ENCODE measurements at places on chromosomes 7 and 10. TPM values are rescaled to one million over a fixed set of nuclear protein-coding genes. Genes with fewer than 3 reads are reported as not detected.

GRCh38 chr7:136086712-136087111 is 109.6 kb upstream of the MTPN start:
- DNase-seq: peak; percentile 56

The TAS2R39 gene
- total RNA-seq: not detected

The RHOBTB1 gene
- total RNA-seq: 1.9 TPM

DNA sequence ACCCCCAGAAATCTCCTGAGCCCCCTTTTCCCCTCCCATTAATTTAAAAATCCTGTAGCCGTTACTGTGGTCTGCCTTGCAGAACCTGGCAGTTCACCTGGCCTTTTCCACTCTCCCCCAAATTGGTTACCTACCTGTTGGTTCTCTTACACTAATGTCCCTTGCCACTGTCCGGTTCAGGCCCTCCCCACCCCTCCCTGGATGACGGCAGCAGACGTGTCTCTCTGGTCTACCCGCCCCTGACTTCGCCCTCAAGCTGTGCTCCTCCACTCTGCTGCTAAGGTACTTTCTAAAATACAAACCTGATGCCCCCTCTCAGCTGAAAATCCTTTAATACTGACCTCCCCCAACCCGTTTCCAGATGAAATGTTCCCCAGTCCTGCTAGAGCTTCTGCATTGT is 15.6 kb upstream of the SH3PXD2A start:
- DNase-seq: no peak

DNA sequence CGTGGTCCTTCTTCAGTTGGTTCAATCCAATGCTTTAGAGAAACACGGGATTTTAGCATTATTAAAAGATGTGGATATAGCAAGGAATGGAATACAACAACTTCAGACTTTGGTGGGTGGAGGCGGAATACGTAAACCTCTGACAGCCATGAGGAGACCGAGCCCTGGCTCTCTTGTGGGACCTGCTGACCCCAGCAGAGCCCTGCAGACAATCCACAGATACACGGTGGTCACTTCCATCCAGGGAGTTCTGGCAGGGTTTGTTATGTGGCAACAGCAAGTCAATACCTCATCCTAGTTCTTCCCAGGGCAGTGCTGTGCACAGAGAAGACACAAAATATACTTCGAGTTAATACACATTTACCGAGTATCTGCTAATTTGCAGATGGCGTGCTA is 118.5 kb upstream of the DIP2C start:
- no peak for DNase-seq

The ARHGAP22 gene
- 0.40 TPM for total RNA-seq

The MYL10 gene
- not detected for total RNA-seq

The FGL2 gene
- total RNA-seq: 38.4 TPM

The HTR5A gene
- total RNA-seq: not detected

GRCh38 chr10:96973809-96974747 is 142.0 kb downstream of the LCOR start:
- DNase-seq: no peak

The CDHR3 gene
- total RNA-seq: 9.2 TPM

DNA sequence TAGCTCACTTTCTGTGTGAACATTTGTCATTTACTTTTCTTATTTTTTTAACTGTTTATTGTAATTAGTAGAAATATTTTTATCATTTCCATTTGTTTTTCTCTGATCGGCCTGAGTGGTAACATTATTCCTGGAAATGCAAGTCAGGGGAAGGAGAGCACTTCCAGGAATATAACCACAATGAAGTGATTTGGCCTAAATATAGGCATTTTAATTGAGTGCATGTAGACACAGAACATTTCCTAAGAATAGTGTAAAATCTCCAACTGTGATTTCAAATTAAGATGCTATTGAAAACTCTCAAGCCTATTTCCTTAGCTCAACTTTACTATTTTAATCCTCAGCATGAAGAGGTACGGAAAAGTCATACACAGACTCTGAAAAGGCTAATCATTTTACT is 86.5 kb upstream of the SKAP2 start:
- DNase-seq: no peak

DNA sequence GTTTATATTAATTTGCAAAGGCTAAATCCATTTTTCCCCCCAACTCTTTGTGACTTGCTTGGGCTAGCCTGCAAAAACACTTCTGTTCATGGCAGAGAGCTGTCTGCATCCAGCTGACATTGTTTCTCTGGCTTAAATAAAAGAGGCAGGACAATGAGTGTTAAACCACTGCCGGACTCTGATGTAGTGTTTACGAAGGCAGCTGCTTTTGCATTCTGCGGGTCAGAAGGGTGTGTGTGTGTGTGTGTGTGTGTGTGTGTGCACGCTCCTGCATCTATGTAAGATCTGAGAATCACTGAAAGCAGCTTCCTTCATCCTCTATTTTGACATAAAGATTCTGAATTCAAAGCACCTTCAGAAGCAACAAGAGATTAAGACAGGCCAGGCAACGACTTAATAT is 28.3 kb downstream of the NRP1 start:
- no peak for DNase-seq
